Stimulated activated CD4-positive, alpha-beta T cell treated with anti-CD3 and anti-CD28 coated beads, Interleukin-4, amount 100 ng/mL, for 24 hours (primary cell): ENCODE measurements at places on chromosomes 16 and 17.

- DNase-seq, result no peak
Measured at GRCh38 chr17:73991260-73991659, 212.2 kb upstream of the RPL38 start.

DNA sequence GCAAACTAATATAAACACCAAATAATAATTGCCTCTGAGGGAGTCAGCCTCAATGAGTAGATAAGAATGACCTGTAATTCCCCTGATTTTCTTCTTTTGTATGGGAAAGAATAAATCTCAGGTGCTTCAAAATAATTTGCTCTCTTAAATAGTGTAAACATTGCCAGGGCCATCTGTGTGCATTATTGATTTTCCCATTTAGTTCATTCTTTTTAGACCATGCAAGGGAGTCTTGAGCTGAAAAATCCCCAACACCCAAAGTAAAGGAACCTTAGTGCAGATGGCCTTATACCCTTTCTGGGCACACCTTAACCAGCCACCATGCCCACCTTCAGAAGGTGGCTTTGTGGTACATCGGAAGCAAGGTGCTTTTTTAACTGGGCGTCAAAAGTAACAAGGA lies 267.2 kb downstream of the TMEM114 start:
- DNase-seq, result no peak

- DNase-seq, result no peak
Measured at GRCh38 chr16:74271872-74272271, 24.7 kb upstream of the PSMD7 start.

DNA sequence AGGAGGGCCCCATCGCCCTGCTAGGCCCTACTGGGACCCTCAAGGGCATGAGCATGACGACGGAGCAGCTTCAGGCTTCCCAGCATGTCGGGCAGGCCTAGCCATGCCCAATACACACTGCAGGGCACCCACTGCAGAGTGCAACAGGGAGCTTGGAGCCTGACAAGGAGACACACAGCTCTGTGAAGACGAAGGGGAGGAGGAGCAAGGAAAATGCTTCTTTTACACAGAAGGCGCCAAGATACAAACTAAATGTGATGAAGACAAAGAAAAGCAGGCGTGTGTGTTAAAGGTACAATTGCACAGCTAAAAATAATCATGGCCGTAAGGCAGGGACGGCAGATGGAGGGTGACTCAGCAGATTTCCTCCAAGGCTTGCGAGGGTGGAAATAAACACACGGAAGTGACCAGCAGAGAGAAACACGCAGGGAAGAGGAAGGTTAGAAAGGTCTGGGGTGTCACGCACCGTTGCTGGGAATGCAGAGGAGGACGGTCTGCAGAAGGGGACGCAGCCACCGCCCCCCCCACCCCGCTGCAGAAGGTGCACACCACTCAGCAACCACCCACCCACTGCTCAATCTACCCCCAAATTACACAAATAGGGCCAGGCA lies 108.5 kb downstream of the ZNF778 start:
- no peak for DNase-seq

- DNase-seq, result no peak
Measured at GRCh38 chr16:87782033-87782432, 16.2 kb upstream of the KLHDC4 start.

DNA sequence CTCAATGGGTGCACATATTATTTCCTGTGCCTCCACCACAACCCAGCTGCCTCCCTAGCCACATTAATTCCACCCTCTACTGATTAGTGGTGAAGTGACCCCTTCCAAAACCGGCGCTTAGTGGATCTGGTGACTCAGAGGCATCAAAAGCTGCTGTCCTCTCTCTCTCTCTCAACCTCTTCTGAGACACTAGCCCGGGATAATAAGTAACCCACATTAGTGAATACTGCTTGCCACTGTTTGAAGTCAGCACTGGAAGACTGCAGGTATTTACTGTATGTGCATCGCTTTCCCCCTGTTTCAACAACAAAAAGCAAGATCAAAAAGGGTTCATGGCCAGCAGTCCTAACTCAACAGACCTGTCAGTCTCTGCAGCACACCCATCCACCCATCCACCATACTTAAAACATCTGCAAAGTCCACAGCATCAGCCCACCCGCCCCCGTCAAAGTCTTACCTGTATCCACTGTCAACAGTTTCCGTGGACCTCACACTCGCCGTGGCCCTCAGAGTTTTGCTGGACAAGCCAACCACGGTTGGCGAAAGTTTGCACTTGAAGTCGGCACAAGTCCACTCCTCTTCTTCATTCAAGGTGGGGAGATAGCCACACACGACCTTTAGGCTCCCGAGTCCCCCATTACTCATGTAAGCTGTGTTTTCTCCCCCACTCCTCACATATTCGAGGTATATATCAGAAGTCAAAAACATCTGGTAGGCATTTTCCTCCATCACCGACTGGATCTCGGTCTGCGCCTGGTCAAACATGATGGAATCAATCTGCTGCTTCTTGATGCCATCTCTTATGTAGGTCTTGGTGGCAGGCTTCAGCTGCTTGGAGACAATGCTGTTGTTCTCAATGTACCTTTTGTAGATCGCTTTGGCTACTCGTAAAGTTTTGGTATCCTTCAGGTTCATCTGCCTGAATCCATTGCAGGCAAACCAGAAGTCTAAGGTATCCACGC lies 3.8 kb downstream of the AXIN2 start:
- no peak for DNase-seq
